ENCODE measurements at places on chromosomes 6 and 20.

DNA sequence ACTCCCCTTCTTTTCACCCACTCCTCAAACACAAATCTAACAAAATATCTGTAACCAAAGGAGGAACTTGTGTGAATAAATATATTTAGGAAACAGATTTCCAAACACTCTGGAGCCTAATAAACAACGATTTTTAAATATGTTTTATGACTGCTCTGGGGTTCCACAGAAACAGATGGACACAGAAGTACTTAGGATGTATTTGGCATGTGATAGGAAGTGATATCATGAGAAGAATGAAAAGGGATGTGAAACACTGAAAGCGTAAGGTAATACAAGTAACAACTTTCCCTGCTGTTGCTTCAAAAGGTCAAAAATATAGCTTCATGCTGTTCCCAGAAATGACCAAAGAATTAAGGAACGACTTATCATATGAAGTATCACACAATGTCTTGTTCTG is 26.1 kb upstream of the ENPP1 start:
- no peak for DNase-seq

DNA sequence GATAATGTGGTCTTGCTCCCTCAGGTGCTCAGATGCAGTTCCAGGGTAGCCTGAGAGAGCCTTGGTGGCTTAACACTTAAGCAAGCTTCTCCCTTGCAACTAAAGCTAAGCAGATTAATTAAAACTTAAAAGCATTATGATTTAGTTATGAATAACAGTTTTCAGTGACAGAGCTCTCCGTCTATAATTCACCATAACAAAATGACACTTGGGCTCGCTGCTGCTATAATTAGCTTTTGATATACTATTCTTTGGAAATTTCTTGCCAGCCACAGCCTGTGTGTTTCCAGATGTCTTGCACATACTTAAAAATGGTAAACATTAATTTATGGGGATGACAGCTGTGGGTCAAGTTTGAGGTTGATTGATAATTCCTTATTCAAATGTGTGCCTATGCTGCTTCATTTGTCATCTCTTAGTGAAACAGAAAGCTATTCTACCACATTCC is 380.5 kb downstream of the TFAP2B start:
- no peak for DNase-seq

GRCh38 chr6:26044140-26045064 is 42.8 kb upstream of the HFE start:
- DNase-seq, result no peak

DNA sequence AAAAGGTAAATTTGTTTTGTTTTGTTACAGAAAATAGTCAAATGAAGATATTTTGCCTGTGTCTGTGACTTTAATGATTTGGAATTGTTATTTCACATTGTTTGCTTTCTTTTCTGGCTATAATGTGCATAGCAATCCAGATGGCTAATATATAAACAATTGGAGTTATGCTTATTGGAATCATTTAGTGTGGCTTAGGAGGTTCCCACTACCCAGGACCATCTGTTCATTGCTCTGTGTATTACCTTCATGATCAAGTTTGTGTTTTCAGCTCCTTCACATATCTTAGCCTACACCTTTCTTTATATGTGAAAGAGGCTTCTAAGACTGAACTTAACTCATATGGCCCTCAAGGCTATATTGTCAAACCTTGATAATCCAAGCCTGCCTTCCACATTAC is 232.9 kb downstream of the BCKDHB start:
- DNase-seq, result no peak

DNA sequence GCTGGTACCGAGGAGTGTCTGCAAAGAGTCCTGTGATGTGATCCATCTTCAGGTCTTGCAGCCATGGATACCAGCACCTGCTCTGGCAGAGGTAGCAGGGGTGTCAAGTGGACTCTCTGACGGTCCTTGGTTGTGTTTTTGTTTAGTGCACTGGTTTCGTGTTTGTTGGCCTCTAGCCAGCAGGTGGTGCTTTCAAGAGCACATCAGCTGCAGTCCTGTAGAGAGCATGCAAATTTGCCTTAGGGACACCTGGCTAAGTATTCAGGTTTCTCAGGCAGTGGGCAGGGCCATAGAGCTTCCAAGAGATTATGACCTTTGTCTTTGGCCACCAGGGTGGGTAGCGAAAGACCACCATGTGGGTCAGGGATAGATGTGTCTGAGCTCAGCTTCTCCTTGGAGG is 14.5 kb upstream of the RGS17 start:
- DNase-seq, result no peak

DNA sequence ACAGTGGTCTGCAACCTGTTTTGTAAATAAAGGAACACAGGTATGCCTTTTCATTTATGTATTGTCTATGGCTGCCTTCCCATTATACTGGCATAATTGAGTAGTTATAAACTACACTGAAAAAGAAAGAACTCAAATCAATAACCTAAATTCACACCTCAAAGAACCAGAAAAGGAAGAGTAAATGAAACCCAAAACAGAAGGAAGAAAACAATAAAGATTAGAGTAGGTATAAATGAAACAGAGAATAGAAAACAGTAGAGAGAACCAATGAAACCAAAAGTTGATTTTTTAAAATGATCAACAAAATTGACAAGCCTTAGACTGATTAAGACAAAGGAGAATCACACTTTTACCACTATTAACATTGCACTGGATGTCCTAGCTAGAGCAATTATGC is 34.7 kb downstream of the FAM184A start:
- DNase-seq, result no peak

GRCh38 chr20:23370873-23371272 is 8.9 kb downstream of the GZF1 start:
- DNase-seq, result no peak

- DNase-seq, result no peak
Observed at GRCh38 chr6:96151707-96152106, 135.9 kb downstream of the FUT9 start.

GRCh38 chr6:166496460-166496859 is 90.0 kb downstream of the RAMACL start:
- no peak for DNase-seq

DNA sequence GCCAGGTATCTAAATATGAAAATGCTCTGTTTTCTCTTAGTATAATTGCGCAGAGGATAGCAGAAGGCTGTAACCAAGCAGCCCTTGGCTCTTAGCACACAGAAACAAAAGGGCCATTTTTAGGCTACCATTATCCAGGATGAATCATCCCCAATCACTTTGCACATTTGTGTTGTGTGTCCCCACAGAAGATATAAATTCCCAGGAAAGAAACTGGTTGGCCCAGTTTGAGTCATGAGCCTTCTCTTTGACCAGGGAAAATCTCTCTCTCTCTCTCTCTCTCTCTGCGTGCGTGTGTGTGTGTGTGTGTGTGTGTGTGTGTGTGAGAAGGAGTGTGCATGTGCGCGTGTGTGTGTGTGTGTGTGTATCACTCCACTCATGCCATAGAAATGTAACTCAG is 178.5 kb downstream of the FRK start:
- DNase-seq, result no peak

DNA sequence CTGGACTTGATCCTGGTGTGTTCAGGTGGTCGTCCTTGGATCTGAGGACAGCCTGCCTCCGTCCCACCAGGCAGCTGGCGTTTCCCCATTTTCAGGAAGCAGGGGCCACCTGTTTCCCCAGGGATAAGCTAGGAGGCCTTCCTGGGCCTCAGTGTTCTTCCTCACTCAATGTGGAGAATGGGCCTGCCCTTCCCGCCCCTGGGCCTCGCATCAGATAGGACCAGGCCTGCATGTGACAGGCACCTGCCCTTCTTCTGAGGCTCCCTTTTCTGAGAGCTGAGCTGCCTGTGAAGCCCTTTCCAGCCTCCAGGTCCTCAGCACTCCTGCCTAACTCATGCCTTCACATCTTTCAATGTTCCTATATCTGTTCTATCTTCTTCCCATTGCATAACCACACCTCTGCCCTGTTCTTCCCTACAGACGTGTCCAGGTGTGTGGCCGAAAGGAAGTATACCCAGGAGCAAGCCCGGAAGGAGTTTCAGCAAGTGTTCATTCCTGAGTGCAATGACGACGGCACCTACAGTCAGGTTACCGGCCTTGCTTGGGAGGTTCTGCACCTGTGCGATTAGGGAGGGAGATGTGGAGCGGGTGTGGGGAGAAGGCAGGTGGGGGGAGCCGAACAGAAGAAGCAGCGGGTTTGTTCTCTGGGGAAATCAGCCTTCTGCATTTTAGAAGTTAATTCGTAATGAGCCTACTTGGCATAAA is 85.1 kb downstream of the SMOC2 start:
- DNase-seq, result no peak

- DNase-seq, result no peak
Observed at GRCh38 chr6:7777074-7777473, 51.2 kb downstream of the BMP6 start.

DNA sequence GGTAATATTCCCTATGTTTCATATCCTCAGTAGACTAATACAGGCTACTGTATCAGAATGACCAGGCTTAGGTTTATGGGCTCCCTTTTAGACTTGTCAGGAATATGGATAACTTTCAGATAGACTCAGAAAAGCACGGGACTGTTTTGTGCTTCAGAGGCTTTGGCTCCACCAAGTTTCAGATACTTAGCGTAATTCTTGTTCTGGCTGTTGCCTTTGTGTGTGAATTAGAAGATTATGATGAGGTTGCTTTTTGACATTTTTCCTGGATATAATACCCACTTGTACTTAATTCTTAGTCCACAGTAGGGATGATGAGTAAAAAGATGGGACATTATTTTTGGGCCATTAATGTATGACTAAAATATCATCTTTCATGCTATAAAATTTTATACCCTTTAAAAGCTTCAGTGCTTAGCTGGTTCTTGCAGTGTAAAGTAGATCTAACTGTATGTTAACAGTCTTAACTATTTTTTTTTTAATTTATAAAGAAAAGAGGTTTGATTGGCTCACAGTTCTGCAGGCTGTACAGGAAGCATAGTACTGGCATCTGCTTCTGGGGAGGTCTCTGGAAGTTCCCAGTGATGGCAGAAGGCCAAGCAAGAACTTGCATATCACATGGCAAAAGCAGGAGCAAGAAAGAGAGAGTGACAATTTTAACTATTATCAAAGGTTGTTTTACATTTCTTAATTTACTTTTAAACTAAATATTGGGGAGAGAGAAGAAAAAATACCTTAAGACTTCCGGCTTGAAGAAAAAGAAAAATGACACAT is 120.7 kb downstream of the ZFAND3 start:
- peak; percentile 2 for DNase-seq

DNA sequence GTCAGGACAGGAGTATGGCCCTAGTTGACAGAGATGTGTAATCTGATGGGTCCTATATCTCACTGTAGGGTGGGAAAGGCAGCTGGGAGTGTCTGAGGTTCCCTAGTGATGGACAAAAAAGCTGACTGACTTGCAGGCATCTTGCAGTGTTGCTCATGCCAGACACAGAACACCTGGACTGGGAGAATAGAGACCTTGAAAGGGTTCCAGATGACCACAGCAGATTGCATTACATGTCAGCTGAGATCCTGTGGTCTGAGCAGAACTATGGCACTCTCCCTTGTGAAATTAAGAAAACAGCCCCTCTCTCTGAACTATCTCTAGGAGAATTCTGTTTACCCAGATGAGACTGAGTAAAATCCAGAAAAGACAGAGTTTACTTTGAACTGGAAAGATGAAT is 212.6 kb upstream of the MAN1A1 start:
- no peak for DNase-seq

- no peak for DNase-seq
Observed at GRCh38 chr6:41055149-41055548, 2.1 kb downstream of the APOBEC2 start.

GRCh38 chr6:154951345-154952200 is 43.5 kb upstream of the TIAM2 start:
- DNase-seq, result peak; percentile 29

GRCh38 chr6:160895562-160895961 is 96.0 kb upstream of the MAP3K4 start:
- DNase-seq, result no peak

DNA sequence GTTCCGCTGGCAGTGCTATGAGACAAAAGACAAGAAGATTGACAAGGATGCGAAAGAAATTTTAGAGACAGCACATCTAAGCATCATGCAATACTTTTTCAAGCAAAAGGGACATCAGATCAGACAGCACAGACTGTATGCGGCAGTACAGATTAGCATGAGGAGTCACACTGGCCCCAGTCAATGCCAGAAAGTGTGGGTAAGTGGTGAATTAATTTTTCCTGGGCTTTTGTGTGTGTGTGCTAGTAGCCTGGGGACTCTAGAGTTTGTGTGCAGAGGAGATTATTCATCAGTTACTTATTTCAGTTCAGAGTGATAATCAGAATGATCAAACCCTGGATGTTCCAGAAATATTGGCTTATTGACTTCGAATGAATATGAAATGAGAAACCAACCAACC is 47.2 kb downstream of the LAMA4 start:
- DNase-seq, result no peak

- DNase-seq, result no peak
Observed at GRCh38 chr6:135002974-135003703, 51.5 kb downstream of the HBS1L start.

GRCh38 chr6:170243791-170244291 is 47.0 kb downstream of the DLL1 start:
- no peak for DNase-seq

GRCh38 chr20:64103871-64104666 is 3.3 kb downstream of the NPBWR2 start:
- DNase-seq, result no peak

DNA sequence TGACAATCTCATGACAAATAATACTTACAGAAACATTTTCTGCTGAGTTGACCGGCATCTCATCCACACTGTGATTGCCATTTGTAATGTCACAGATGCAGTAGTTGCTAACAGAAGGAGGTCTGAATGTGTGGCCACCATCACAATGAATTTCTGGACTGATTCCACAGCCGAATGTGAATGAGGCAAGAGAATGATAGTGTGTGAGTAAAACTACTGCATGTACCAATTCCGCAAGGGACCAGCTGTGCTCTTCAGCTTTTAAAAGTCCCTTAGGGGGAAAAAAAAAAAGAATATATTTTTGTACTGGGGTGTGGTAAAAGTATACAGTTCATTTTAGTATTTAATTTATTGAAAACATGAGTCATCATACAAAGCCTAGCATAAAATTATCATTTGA is 96.2 kb downstream of the SESN1 start:
- no peak for DNase-seq

Measured in CMK (cell line).